ENCODE measurements at places on chromosomes 12 and 14.

GRCh38 chr12:49930515-49931288, 19.8 kb upstream of the AQP2 start:
- no peak for DNase-seq

DNA sequence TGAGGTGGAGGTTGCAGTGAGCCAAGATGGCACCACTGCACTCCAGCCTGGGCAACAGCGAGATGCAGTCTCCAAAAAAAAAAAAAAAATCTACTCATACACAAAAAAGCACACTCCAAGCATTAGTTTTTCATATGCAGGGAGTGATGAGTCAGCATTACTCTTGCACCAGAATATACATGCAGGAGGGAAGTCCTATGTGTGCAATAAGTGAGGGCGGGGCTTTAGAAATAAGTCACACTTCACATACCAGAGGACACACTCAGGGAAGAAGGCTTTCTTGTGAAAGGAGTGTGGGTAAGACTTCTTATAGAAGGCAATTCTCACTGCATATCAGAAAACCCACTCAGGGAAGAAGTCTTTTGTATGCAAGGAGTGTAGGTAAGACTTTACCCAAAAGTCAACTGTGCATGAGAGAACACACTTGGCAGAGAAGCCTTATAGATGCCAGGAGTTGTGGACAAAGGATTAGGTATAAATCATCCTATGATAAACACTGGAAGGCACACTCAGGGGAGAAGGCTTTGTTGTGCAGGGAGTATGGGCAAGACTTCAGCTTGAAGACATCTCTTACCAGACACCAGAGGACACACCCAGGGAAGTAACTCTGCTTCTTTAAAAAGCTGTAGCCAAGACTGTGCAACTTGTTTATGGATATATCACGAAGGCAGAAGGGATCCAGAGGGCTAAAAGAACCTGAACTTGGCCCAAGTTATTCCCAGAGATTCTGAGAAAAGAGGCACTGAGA, 50.5 kb downstream of the ATF7 start:
- DNase-seq, result peak; percentile 30

DNA sequence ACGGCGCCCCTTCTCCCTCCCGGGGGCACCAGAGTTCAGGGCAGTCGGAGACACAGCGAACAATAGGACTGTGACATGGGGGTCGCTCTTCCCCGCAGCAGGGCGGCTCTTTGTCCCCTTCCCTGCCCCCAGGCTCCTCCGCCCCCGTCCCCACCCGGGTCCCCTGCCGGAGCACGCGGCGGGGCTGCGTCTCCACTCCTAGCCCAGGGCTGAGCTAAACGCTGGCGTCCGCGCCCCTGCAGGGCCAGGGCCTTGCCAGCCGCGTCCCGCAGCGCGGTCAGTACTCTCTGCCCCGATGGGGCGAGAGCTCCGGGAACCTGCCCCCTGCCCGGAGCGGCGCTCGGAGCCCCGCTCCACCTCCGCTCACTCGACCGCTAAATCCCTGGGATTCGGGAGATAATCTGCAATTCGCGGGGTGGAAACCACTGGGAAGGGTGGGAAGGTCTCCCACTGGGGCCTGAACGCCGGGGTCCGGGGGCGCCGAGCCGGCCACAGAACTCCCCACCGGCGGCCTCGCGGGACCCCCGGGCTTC, 825 bp upstream of the CCDC85C start:
- no peak for DNase-seq

DNA sequence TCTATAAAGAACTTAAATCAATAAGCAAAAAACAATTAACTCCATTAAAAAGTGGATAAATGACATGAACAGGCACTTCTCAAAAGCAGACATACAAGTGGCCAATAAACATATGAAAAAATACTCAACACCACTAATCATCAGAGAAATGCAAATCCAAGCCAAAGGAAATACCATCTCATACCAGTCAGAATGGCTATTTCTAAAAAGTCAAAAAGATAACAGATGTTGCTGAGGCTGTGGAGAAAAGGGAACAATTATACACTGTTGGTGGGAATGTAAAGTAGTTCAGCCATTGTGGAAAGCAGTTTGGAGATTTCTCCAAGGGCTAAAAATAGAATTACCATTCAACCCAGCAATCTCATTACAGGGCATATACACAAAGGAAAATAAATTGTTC, 234.5 kb upstream of the PLXNC1 start:
- no peak for DNase-seq

DNA sequence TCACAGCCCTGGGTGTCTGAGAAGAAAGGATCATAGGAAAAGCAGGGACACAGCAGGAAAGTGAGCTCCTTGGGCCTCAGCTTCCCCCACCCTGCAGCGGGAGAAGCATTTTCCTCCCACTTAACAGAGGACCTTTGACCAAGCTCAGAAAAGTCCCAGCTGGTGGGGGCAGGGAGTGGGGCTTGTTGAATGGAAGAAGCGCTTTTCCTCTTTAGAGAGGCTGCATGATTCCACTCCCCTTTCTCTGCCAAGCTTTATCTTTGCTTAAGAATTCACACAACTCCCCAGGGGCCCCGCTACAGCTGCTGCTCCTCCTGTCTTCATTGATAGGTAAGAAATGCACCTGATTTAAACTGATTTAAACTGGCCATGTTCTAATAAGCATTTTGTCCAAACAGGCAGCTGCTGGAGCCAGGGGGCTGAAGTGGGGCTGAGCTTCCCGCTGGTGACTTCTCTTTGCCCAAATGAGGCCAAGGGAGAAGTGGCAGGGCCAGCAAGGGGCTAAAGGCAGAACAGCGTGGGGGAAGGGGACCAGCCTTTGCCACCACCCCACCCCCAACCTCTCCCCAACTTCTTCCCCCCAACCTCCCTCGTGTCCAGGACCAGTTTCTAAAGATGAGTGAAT, 1.7 kb upstream of the PAPLN start:
- no peak for DNase-seq

DNA sequence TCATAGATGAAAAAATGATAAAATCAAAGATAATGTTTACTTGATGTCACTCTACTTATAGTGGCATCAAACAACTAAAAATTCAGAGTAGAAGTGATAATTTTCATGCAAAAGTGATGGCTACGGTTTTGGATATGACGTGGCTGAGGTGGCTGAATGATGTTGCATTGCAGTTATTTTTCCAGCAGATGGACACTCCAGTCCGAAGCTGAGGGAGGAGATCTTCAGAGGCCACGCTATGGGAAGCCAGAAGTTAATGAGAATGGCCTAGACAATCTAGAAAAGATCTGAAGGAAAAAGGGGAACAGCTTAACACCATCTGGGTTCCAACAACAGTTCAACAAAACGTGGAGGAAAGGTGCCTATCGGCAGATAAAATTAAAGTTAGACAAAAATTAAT, 279.8 kb downstream of the SOX5 start:
- no peak for DNase-seq

GRCh38 chr14:84456946-84457345, 1073.0 kb upstream of the FLRT2 start:
- no peak for DNase-seq

GRCh38 chr12:111238075-111238734, 130.7 kb downstream of the PHETA1 start:
- no peak for DNase-seq

DNA sequence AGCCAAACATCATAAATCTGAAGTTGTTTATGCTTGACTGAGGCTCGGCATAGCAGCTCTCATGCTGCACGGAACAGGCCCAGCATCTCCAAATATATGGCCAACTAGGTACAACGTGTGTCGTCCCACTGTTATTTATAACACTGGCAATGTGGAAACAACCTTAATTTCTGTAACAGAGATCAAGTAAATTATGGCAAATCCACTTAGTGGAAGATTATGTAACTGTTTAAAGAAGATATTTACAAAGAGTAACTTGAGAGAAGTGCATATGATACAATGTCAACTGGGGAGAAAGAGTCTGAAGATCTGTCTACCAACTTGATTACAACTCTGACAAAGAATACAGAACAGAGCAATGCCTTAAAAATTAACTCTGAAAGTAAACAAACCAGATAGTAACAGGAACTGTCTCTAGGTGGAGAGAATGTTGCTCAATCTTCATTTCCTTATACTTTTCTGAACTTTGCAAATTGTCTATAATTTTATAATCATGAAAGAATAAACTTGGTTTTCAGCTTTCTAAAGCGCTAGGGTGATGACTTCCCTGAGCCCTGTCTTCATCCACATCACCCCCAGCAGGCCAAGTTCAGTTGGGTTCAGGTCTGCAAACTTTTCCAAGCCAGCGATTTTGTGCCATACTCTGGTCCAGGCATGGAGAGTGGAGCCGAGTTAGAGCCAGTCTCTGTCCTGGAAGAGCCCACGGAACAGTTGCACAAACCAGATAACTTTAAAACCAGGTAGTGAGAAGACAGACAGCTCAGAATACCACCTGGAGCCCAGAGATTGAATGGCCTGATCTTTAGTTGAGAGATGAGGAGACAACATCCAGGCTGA, 44.3 kb upstream of the BDKRB2 start:
- DNase-seq, result no peak

DNA sequence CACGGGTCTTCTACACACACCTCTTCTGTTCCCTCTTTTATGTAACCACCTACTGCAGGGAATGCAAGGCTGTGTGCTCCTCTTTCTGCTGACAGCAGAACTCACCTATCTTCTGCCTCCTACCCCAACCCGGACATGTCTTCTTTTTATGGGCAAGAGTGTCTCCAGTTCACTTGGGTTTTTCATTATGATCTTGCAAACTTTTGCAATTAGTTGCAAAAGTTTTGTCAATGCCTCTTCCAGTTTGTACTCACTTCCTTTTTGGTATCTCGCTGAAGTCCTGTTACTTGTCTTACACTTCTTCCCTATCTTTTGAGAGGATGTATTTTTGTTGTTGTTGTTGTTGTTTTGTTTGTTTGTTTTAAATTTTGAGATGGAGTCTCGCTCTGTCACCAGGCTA, 50.6 kb downstream of the DRAM1 start:
- DNase-seq, result no peak

- DNase-seq, result no peak
Measured at GRCh38 chr12:98151105-98151590, 364.2 kb upstream of the TMPO start.

DNA sequence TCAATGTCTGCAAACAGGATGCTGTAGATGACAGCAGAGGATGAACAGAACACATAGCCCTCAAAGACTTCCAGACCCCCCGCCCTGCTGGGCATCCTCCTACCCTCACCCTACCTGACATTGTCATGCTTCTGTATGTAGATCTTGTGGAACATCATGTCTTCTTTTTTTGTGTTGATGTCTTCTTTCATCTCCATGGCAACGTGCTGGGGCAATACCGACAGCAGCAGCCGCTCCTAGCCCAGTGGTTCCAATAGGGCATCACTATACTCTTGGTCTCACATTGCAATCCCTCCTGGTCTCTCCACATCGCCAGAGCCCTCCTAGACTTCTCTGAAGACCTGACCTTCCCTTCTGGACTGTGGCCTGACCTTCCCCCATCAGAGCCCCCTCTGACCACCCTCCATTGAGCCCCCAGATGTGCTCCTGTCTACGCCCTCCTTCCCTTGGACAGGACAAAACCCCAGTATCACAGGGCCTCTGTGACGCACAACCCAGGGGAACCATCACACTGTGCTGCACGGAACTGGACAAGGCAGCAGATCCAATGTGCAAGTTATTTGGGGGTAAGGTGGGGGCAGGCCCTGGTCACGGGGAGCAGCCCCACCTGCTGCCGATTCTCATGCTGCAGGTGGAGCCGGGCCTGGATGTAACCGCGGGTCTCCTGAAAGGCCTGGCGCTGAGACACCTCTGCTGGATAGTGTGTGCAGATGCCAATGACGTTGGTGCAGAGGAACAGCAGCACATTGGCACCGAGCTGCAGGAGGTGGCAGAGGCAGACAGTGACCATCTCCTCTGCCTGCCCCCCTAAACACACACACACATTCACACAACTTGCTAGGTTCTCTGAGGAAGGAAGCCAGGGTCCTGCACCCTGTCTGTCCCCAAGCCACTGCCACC, 11.1 kb downstream of the ADCY6 start:
- no peak for DNase-seq

DNA sequence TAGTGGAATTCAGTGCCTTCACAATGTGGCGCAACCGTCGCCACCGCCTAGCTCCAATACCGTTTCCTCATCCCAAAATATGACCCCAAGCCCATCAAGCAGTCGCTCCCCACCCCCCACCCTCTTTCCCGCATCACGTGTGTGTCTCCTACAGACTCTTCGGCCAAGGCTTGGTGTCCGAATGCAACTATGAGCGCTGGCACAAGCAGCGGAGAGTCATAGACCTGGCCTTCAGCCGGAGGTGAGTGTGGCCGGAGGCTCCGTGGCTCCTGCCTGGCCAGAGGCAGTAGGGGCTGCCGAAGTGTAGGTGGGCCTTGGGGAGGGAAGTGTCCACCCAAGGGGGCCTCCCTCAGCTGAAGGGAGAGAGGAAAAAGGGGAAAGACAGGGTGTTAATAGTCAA, 15.8 kb downstream of the CYP46A1 start:
- DNase-seq, result no peak

- no peak for DNase-seq
Measured at GRCh38 chr14:37585101-37585511, 9.9 kb downstream of the FOXA1 start.

DNA sequence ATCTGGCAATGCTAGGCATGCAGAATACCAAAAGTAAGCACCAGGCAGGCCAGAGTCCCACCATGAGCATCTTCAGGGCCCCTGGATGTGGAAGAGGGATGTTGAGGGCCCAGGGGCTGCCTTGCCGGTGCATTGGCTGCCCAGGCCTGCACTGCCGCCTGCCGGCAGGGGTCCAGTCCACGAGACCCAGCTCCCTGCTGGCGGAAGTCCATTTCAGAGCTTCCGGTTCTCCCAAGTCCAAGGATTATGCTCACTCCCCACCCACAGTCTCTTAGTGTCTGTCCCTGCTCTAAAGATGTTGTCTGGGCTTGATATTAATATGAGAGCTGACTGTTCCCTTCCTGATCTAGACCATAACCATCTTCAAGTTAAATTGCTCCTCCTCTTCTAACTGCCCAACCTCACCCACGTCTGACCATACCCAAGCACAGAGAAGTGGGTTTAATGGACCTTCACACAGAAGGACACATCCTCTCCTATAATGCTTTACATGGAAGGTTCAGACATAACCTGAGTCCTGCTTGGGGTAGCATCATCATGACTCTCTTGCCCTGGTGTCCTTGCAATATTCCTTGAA, 117.4 kb downstream of the DAD1 start:
- peak; percentile 46 for DNase-seq

GRCh38 chr14:93926245-93926872, 785 bp upstream of the FAM181A start:
- DNase-seq, result no peak

DNA sequence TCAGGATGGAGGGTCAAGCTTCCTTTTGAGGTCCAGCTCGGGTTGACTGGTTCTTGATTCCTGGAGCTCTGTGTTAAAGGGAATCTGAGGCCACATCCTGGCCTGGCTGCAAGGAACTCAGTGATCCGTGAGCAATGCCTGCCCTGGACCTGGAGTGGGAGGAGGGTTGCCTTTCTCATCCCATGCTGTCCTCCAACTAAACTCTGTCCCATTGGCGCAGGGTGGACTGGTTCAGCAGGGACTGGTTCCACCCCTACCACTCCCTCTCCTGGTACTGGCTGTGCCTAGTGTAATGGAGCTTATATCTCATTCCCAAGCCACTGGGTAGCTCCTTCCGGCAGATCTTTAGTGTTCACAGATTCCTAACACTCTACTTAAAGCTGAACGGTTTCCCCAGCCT, 3.9 kb upstream of the CMKLR1 start:
- no peak for DNase-seq

GRCh38 chr12:49972129-49972528, 618 bp upstream of the AQP6 start:
- no peak for DNase-seq

- DNase-seq, result no peak
Measured at GRCh38 chr12:18387706-18388105, 126.4 kb downstream of the PIK3C2G start.

GRCh38 chr12:75721796-75722195, 210.4 kb upstream of the KRR1 start:
- DNase-seq, result no peak

GRCh38 chr12:389142-390096, at the start of gene KDM5A:
KDM5A (minus strand) TSS chr12:389320; CDS start chr12:389091, 229 bp downstream.
- peak; percentile 95 for DNase-seq

Measured in hematopoietic multipotent progenitor cell (in vitro differentiated cells).